Activated naive CD8-positive, alpha-beta T cell treated with anti-CD3 and anti-CD28 coated beads, Interleukin-2, amount 10 ng/mL, durations not matched to agents 7 days and 5 days (primary cell): ENCODE measurements at places on chromosomes 3 and 15. TPM values are rescaled to one million over a fixed set of nuclear protein-coding genes. Genes with fewer than 3 reads are reported as not detected.
A peak's percentile ranks its signal among the peaks of the same experiment; 100 is the strongest.

DNA sequence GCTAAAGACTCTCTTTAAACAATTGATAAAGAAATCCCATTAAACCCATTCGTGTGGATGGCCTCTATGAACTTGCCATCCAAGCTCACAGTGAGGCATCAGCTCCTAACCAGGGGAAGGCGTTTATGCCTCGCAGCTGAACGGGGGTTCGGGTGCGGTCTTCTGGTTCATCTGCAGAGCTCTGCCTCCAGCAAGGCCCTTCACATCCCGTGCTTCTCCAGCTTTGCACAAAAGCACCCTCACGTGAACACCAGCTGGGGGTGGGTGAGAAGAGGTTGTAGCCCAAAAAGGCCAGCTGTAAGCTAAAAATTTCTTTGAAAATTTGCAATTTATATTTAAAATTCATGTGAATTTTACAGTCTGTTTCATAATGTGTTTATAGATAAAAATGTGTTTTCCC, 39.5 kb upstream of the ZNF148 start:
- DNase-seq = no peak
- H3K36me3 ChIP-seq = no peaks in the 10 kb centered on the region
- H3K4me1 ChIP-seq = peaks cover 1% of the 10 kb centered on the region

The TLNRD1 gene
- total RNA-seq = 24.0 TPM

The PRSS50 gene
- not detected for total RNA-seq

GRCh38 chr3:11248596-11248995, 23.6 kb upstream of the ATG7 start:
- H3K36me3 ChIP-seq = peaks cover 1% of the 10 kb centered on the region
- peaks cover 8% of the 10 kb centered on the region for H3K4me1 ChIP-seq
- peaks cover under 1% of the 10 kb centered on the region for H3K27me3 ChIP-seq
- DNase-seq = no peak

The SMCO1 gene
- total RNA-seq = not detected

The CASR gene
- not detected for total RNA-seq

GRCh38 chr3:4395448-4395847, 71.6 kb downstream of the SUMF1 start:
- H3K27me3 ChIP-seq = no peaks in the 10 kb centered on the region
- peaks cover 36% of the 10 kb centered on the region for H3K4me1 ChIP-seq
- no peak for DNase-seq
- H3K4me3 ChIP-seq = no peak overlapping the region
- peaks cover 41% of the 10 kb centered on the region for H3K36me3 ChIP-seq
- peak overlapping the region; percentile 17 for H3K27ac ChIP-seq

- H3K4me1 ChIP-seq = no peaks in the 10 kb centered on the region
These were observed 50.1 kb downstream of the CNTN4 start for GRCh38 chr3:2148561-2149340.

The HIGD2B gene
- not detected for total RNA-seq

DNA sequence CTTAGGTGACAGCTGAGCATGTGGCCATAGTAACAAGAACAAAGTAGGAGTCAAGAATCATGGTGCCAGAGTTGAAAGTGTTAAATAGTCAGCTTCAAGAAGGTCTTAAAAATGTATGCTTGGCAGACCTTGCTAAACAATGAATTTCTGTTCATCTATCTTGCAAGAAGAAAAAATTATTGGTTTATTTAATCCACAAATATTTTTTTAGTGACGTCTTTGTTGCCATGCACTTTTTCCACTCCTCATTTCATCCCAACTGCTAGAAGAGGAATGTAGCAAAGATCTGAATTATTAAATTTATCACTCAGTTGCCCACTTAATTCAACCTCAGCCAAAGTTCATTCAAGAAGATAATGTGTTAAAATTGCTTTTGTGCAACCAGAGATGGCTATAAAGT, 3.2 kb upstream of the SLC4A7 start:
- H3K4me1 ChIP-seq = peaks cover 7% of the 10 kb centered on the region
- no peak for DNase-seq
- no peak overlapping the region for H3K4me3 ChIP-seq

The ATP8B4 gene
- 30.3 TPM for total RNA-seq

DNA sequence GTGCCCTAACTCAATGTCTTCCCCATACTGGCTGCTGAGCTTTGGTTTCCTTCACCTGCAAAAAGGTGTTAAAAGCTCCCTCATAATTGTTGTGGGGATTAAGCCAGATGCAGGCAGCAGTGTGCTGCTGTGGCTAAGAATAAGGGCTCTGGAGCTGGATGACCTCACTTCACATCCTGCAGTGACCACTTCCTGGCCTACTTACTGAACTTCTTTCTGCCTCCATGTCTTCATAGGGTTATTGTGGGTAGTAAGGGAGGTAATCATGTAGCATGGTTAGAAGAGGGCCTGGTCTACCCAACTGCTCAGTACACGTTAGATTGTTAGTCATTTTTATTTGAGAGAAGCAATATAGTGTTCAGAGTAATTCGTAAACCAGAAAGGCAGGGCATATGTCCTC, 18.4 kb downstream of the GYG1 start:
- H3K27ac ChIP-seq = peak overlapping the region; percentile 93
- peaks cover 55% of the 10 kb centered on the region for H3K36me3 ChIP-seq
- DNase-seq = peak; percentile 47
- peaks cover 27% of the 10 kb centered on the region for H3K4me1 ChIP-seq

The TMEM266 gene
- total RNA-seq = not detected

DNA sequence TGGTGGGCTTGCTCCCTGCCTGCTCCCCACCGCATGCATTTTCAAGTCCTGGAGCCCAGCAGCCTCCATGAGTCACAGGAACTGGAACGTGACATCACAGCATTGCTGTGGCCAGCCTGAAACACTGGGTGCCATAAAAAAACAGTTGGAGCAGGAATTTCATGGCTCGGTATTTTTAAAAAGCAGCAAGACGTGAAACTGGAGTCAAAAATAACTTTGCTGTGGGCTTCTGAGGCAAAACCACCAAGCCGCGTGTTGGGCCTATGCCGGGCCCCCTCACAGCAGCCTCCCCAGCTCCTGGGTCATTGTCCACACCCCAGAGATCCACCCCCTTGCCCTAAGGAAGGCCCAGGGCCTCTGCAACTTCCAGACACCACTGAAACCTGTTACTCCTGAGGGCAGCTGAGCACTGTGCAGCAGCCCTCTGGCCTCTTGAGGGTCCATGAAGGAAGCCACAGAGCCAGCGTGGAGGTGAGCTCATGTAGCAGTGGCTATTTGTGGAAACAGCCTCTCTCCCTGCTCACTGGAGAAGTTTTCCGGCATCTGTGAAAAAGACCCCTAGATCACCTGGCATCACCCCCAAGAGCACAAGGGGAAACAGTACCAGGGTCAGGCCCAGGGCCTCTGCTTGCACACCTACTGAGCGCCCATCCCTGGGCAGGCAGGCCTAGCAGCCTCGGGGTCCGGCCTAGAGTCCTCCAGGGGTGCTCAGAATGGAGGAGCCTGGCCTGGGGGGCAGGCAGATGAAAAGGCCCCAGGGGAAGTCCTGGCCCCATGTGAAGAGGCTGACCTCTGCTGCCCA, 34.0 kb upstream of the DUSP7 start:
- H3K27ac ChIP-seq = no peak overlapping the region
- H3K4me3 ChIP-seq = no peak overlapping the region
- H3K27me3 ChIP-seq = no peaks in the 10 kb centered on the region
- H3K4me1 ChIP-seq = peaks cover 30% of the 10 kb centered on the region
- no peak for DNase-seq
- H3K36me3 ChIP-seq = peaks cover 2% of the 10 kb centered on the region

- DNase-seq = no peak
- peak overlapping the region; percentile 83 for H3K4me3 ChIP-seq
- H3K27ac ChIP-seq = peak overlapping the region; percentile 52
- no peaks in the 10 kb centered on the region for H3K36me3 ChIP-seq
- peaks cover 17% of the 10 kb centered on the region for H3K27me3 ChIP-seq
These were observed 28.1 kb upstream of the SYNM start for GRCh38 chr15:99076555-99077308.

The ACTRT3 gene
- 0.44 TPM for total RNA-seq

The PPARG gene
- total RNA-seq = 1.0 TPM

GRCh38 chr15:100760357-100760903, 119.2 kb upstream of the ALDH1A3 start:
- peaks cover 32% of the 10 kb centered on the region for H3K27me3 ChIP-seq
- H3K27ac ChIP-seq = no peak overlapping the region
- no peaks in the 10 kb centered on the region for H3K36me3 ChIP-seq
- DNase-seq = no peak
- no peaks in the 10 kb centered on the region for H3K4me1 ChIP-seq
- no peak overlapping the region for H3K4me3 ChIP-seq

DNA sequence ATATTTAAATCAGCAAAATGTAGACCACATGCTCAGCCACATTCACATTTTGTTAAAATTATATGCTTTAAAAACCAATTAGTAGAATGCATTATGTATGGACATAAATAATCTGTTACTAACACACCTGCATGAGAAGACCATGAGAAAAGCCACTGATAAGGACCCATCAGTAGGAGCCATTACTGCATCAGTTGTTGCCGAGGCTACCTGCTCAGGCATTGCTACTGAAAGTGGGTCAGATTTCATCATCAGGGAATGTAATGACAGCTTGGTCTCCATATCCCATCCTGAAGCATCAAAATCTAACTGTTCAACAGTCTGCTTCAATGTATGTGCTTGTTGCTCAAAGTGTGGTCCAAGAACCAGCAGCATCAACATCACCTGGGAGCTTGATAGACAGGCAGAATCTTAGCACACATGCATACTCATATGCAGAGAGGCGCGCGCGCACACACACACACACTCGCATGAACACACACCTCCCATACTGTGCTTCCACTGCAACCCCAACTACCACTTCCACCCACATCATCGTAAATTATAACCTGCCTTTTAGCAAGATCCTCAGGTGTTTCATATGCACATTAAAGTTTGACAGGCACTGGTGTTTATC, 72.4 kb upstream of the FOXB1 start:
- no peaks in the 10 kb centered on the region for H3K36me3 ChIP-seq
- H3K4me1 ChIP-seq = peaks cover 12% of the 10 kb centered on the region
- H3K4me3 ChIP-seq = no peak overlapping the region
- no peak overlapping the region for H3K27ac ChIP-seq

DNA sequence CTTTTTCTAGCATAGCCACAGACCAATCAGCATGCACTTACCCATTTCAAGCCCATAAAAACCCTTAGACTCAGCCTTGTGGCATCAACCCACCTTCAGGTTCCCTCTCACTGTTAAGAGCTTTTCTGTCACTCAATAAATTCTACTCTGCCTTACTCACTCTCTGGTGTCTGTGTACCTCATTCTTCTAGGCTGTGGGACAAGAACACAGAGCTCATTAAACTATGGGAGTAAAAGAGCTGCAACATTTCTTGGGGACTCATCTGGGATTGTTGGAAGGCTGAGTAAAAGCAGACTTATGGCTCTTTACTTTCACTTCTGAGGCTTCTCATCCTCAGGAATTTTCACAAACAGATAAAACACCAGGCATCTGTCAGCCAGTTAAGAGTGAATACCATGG, 879.3 kb downstream of the ROBO2 start:
- H3K4me3 ChIP-seq = no peak overlapping the region
- H3K27ac ChIP-seq = no peak overlapping the region
- DNase-seq = no peak
- no peaks in the 10 kb centered on the region for H3K27me3 ChIP-seq

The NPTN gene
- 33.6 TPM for total RNA-seq

GRCh38 chr15:62561059-62561519, 396.0 kb upstream of the C2CD4B start:
- H3K4me3 ChIP-seq = no peak overlapping the region
- H3K36me3 ChIP-seq = no peaks in the 10 kb centered on the region
- H3K4me1 ChIP-seq = no peaks in the 10 kb centered on the region
- DNase-seq = no peak

DNA sequence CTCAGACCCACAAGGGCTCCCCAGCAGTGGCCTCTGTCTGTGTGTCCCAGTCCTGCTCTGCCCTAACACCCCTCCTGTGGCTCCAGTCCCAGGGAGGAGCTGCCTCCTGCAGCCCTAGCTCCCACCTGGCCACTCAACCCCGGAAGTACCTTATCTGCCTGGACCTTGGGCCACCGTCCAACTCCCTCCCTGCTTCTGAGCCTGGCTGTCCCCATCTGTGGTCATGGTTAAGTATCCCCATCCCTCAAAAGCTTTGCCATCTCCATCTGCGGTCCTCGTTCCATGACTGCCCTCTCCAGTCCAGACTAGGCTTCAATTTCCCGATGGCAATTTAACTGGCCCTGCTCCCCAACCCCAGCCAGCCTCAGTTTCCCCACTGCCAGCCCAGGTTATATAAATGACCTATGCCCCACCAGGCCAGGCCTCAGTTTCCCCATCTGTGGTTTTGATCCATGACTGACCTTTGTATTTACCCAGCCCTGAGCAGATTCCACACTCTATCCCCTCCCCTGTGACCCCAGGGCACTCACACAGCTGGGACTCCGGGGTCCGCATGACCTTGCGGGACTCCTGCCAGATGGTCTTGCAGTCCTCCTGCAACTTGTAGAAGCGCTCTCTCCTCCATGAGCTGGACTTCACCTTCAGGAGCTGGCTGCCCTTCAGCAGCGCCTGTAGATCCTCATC, 9.6 kb downstream of the PLCD1 start:
- peaks cover 23% of the 10 kb centered on the region for H3K36me3 ChIP-seq
- H3K4me3 ChIP-seq = no peak overlapping the region
- no peak overlapping the region for H3K27ac ChIP-seq
- H3K4me1 ChIP-seq = peaks cover 9% of the 10 kb centered on the region
- no peaks in the 10 kb centered on the region for H3K27me3 ChIP-seq

DNA sequence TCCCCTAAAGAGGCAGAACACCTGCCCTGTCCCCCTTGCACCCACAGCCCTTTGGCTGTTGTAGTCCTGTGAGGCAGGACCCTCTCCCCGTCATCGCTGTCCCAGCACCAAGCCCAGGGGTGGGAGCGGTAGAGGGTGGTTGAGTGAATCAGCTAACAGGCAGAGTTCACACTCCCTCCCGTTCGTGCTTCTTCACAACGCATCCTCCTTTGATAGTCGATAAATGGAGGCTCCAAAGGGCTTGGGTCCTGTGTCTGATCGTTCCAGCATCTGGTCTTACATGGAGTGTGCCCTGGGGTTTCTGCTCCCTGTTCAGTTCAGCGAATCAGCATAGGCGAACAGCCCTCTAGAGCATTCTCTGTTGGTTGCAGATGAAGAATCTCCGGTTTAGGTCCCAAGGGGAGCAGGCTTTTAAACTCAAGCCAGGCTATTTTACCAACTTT, 820 bp upstream of the HMCES start:
- peak overlapping the region; percentile 90 for H3K27ac ChIP-seq
- no peak for DNase-seq
- H3K36me3 ChIP-seq = peaks cover 29% of the 10 kb centered on the region
- H3K4me3 ChIP-seq = peak overlapping the region; percentile 91
- H3K27me3 ChIP-seq = no peaks in the 10 kb centered on the region
- peaks cover 37% of the 10 kb centered on the region for H3K4me1 ChIP-seq

GRCh38 chr15:90086868-90087268, 15.4 kb downstream of the IDH2 start:
- no peak overlapping the region for H3K4me3 ChIP-seq
- peak; percentile 62 for DNase-seq
- H3K27ac ChIP-seq = peak overlapping the region; percentile 51
- H3K36me3 ChIP-seq = peaks cover 22% of the 10 kb centered on the region
- peaks cover 9% of the 10 kb centered on the region for H3K4me1 ChIP-seq

- peaks cover 7% of the 10 kb centered on the region for H3K36me3 ChIP-seq
- H3K4me3 ChIP-seq = no peak overlapping the region
- H3K27ac ChIP-seq = no peak overlapping the region
- no peaks in the 10 kb centered on the region for H3K27me3 ChIP-seq
These were observed 38.6 kb downstream of the GASK1A start for GRCh38 chr3:43017593-43018195.

GRCh38 chr3:62922326-62922725, 47.1 kb upstream of the CADPS start:
- H3K27me3 ChIP-seq = no peaks in the 10 kb centered on the region
- DNase-seq = no peak
- no peaks in the 10 kb centered on the region for H3K36me3 ChIP-seq

The WDR49 gene
- total RNA-seq = not detected

GRCh38 chr3:113551820-113552219, 19.5 kb downstream of the SIDT1 start:
- H3K27ac ChIP-seq = no peak overlapping the region
- peaks cover 26% of the 10 kb centered on the region for H3K36me3 ChIP-seq
- H3K27me3 ChIP-seq = no peaks in the 10 kb centered on the region
- no peak for DNase-seq
- no peak overlapping the region for H3K4me3 ChIP-seq
- H3K4me1 ChIP-seq = peaks cover 14% of the 10 kb centered on the region
